Endothelial cell of umbilical vein (primary cell): ENCODE measurements at places on chromosomes 5 and 9.
A peak's percentile ranks its signal among the peaks of the same experiment; 100 is the strongest.

GRCh38 chr9:2839040-2839439 is 4.9 kb downstream of the PUM3 start:
- DNase-seq: no peak

DNA sequence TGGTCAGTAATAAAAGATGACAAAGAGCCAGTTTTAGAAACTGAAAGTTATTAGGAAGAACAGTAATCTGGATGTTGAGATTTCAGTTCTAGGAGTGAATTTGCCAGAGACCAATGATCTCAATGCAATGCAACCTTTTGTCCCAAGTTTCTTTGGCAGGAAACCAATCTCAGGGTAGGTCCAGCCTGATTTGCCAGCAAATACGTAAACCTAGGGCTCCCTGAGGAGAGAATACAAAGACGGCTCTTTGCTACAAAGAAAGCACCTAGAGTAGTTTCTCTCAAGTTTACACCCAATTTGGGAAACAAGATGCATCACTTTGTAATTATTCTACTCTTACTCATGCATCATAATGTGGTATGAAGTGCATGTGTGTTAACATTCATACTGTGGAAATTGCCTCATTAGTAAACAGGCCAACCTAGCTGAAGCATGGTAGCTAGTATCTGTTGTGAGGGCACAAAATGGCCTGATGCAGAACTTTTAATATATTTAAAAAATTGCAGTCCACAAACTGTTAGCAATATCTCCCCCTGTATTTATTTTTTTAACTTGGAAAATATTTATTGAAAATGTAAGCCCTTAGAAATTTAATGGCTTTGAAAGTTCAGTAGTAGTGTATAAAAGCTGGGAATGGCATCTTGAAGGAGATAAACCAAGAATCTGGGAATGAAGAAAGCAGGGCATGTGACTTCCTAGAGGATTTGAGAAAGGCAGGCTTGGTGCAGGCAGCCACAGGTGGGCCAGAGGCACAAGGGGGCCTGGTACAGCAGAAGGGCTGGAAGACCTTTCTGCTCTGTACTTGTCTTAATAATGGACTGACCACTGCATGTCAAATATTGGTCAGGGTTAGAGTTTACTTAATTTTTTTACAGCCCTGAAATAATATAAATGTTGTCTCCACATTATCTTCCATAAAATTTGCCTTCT is 59.5 kb downstream of the MAST4 start:
- DNase-seq: no peak

- no peak for DNase-seq
Measured at GRCh38 chr5:19891658-19892057, 96.3 kb downstream of the CDH18 start.

DNA sequence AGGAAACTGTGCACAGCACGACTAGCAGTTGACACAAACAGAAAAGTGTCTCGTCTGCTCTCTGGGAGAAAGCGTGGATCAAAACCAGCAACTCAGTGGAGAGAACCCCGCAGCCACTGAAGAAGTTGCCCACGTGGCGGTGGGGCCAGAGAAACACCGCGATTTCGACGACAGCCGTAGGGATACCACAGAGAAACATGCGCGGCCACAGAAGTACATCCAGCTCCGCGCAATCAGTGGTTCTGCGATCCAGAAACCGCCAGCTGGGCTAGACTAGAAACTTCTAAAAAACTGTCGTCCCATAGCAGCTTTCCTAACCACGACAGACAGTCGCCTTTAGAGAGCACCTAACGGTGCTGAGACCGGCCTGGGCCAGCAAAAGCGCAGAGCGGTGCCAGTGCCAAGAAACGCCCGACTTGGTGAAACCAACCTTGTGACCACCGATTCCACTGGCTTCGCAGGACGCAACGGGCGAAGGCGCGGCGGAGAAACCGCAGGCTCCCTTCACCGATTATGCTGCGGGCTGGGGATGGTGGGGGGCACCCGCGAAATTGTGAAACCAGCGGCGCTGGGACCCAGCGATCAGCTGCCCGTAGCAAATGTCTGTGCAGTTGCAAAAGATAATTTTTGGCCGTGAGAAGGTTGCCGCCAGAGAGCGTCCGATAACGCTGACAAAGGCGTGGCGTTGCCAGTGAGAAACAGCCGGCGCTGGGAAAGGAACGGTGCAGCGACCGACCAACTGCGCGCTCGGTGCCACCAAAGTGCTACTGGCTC is 2.7 kb upstream of the ANXA2R start:
- peak; percentile 77 for DNase-seq

DNA sequence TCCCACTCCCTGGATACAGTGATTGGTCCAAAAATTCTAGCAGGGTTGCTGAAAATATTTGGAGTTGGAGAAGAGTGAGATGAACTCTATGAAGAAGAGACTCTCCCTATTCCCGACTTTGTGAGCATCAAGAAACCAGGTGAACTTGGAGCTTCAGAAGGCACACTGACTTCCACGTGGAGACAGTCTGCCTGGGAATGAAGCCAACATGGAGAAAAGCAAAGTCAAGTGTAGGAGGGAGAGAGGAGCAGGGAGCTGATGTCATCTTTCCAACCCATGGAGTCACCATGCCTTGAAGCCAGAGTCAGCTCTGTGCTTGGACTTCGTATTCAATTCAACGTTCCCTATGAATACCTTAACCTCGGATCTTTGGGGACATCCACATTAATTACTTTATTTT is 125.1 kb downstream of the NPR3 start:
- no peak for DNase-seq

GRCh38 chr5:129906177-129906887 is 2.1 kb downstream of the CHSY3 start:
- peak; percentile 57 for DNase-seq
